Upper lobe of right lung (tissue), 1 donor: ENCODE measurements at places on chromosomes 5 and 9.
A peak's percentile ranks its signal among the peaks of the same experiment; 100 is the strongest.

GRCh38 chr5:140524003-140524402 lies 23.5 kb upstream of the EIF4EBP3 start:
- H3K4me1 ChIP-seq, result no peaks in the 10 kb centered on the region
- H3K27ac ChIP-seq, result no peak overlapping the region
- DNase-seq, result no peak

DNA sequence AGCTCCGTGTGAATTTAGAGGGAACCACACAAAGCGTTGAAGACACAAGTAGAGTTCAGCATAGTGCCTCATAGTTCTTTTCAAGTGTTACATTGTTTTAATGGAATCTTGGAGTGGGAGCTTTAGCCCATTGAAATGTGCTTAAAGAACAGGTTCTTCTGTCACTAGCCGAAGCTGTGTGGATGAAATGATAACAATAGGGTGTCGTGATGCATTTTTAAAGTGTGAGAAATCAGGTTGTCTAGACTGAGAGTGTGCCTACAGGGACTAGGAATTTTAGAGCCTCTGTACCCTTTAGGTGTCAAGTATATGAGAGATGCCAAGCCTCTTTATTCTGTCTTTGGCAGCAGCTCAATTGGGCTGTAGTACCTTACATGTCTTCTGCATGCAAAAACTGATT lies 83.0 kb downstream of the NDUFS4 start:
- H3K27ac ChIP-seq, result no peak overlapping the region
- H3K4me1 ChIP-seq, result peaks cover 9% of the 10 kb centered on the region
- no peaks in the 10 kb centered on the region for H3K27me3 ChIP-seq
- H3K36me3 ChIP-seq, result no peaks in the 10 kb centered on the region
- DNase-seq, result no peak

DNA sequence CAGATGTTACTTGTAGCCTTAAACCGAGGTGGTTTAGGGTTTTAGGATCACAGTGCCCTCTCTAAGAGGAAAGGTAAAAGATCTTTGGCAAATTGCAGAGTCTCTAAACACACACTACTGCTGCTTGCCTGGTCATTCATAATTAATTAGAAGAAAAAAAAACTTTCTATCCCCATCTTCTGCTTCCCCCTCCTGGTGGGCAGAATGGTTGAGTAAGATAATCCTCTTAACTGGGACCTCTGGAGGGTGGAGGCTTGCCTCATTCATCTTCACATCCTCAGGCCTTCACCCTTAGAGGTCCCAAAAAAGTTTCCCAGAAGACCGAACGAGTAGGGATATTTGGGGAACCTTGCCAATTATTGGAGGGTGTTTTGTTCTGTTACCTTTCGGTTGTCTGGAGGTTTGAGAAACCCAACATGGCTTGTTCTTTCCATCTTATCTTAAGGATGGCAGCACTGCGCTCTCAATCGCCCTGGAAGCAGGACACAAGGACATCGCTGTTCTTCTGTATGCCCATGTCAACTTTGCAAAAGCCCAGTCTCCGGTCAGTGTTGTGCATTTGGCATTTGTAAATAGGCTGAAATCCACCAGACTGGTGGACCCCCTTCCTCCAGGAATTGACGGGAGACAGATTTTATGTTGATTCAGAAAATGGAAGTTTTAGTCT lies 97.3 kb upstream of the DMRT1 start:
- peaks cover 54% of the 10 kb centered on the region for H3K36me3 ChIP-seq
- H3K27ac ChIP-seq, result no peak overlapping the region
- H3K27me3 ChIP-seq, result no peaks in the 10 kb centered on the region
- no peak for DNase-seq

GRCh38 chr9:77161966-77162365 lies 15.4 kb upstream of the VPS13A start:
- no peak overlapping the region for H3K4me3 ChIP-seq
- no peaks in the 10 kb centered on the region for H3K36me3 ChIP-seq
- no peaks in the 10 kb centered on the region for H3K4me1 ChIP-seq
- no peak for DNase-seq
- no peaks in the 10 kb centered on the region for H3K27me3 ChIP-seq

- H3K4me3 ChIP-seq, result peak overlapping the region; percentile 58
- peaks cover 29% of the 10 kb centered on the region for H3K4me1 ChIP-seq
- H3K27me3 ChIP-seq, result peaks cover 19% of the 10 kb centered on the region
- no peak overlapping the region for H3K27ac ChIP-seq
These were observed 2.0 kb upstream of the MZB1 start for GRCh38 chr5:139391570-139392323.

DNA sequence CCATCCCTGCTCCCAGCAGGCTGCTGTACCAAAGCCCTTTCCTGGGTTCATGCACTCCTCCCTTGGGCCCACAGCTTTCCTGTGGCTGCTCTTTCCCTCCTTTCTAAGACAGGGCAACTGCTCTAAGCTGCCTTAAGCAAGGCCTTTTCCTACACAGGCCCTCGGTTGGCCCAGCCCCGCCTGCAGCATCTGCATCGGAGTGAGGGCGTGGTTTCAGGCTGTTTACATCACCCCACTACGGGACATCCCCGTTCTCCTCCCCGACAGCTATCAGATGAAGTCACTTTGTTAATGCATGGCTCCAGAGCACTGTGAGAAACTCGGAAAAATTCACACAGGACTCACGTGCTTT lies 3.4 kb downstream of the DPH7 start:
- no peaks in the 10 kb centered on the region for H3K27me3 ChIP-seq
- H3K36me3 ChIP-seq, result peaks cover 48% of the 10 kb centered on the region
- no peak overlapping the region for H3K4me3 ChIP-seq
- no peak for DNase-seq

DNA sequence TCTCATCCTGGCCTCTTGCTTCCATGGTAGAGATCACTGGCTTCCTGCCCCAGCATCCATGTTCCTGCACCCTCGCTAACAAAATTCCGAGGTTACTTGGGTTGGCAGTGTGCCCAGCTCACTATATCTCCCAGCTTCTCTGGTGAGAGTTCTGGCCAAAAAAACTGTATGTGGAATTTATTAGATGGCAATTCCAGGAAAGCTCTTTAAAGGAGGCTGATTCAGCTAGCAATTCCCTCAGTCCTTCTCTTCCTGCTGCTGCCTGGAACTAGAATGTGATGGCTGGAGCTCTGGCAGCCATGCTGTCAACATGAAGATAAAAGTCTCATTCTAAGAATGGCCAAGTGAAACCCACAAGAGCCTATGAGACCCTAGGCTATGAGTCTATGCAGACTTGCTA lies 88.8 kb downstream of the SECISBP2 start:
- no peak overlapping the region for H3K27ac ChIP-seq
- no peak overlapping the region for H3K4me3 ChIP-seq
- H3K27me3 ChIP-seq, result no peaks in the 10 kb centered on the region
- H3K36me3 ChIP-seq, result peaks cover 12% of the 10 kb centered on the region
- no peak for DNase-seq

DNA sequence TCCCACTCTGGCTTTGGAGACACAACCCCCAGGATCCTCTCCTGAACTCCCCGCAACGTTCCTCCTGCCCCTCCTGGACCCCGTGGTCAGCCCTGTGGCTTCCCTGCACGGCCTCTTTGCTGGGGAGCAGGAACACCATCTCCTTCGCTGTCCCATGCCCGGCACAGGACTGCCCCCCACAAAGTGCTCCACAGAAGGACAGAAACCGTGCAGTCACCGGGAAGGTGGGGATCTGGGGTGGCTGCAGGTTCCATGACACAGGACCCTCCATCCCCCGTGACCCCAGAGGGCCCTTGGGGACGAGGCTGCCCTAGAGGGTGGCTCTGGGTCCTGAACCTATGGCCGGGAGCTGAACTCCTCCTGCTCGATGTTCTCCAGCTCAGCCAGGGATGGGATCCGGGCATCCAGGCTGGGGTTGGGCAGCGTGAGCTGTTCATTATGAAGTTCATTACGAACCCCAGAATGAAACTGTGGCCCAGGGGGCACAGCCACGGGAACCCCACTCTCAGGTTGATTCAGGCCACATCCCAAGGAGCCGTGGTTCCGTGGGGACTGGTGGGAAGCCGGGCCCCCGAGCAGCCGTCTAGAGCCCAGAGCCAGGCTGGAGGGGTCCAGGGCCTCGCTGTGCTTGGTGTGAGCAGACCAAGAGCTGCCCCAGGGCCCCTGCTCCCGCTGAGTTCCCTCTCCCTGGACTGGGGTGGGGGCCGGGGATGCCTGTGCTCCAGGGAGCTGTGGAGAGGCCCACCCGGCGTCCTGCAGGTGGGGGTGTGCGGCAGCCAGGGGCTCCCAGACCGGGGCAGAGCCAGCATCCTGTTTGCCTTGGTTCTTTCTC lies 684 bp upstream of the SLC6A19 start:
- no peak overlapping the region for H3K27ac ChIP-seq
- H3K27me3 ChIP-seq, result peaks cover 7% of the 10 kb centered on the region
- DNase-seq, result no peak
- H3K36me3 ChIP-seq, result no peaks in the 10 kb centered on the region
- H3K4me1 ChIP-seq, result no peaks in the 10 kb centered on the region

GRCh38 chr9:116193636-116194035 lies 40.0 kb downstream of the PAPPA start:
- no peak overlapping the region for H3K27ac ChIP-seq
- no peaks in the 10 kb centered on the region for H3K36me3 ChIP-seq
- no peaks in the 10 kb centered on the region for H3K4me1 ChIP-seq
- H3K4me3 ChIP-seq, result no peak overlapping the region
- H3K27me3 ChIP-seq, result no peaks in the 10 kb centered on the region

DNA sequence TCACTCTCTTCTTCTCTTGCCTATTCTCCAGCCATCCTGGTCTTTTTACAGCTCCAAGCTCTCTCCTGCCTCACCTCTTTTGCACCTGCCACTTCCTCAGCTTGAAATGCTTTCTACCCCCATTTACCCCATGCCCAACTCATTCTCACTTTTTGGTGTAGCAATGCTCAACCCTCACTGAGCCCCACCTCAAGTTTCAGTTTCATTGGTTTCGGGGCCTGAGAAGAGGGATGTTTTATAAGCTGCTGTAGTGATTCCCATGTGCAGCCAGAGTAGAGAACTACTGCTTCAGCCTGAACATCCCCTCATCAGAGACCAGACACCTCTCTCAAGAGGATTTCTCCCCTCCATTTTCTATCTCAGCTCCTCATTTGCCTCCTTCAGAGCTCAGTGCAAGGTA lies 45.2 kb upstream of the FYB1 start:
- H3K4me3 ChIP-seq, result no peak overlapping the region
- no peaks in the 10 kb centered on the region for H3K4me1 ChIP-seq
- DNase-seq, result no peak

DNA sequence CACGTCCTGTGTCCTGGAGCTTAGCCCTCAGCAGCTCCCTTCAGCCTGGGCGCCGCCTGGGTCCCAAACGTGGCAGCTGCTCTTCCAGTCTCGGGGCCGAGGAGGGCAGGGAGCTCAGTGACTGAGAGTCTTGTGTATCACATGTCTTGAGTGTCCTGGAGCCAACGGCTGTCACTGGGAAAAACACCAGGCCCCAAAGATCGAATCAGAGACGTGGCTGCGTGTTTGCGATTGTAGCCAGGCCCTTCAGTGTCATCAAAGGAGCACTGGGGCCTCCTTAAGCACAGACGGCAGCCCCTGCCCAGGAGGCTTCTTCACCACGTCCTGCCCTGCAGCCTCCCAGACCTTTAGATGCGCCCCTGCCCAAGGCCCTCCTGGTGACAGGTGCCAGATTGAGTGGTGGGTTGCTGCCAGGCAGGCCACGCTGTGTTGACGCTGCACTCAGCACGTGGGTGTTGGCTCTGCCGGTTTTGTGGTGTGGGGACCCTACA lies 5.7 kb upstream of the EXOC3 start:
- H3K27ac ChIP-seq, result no peak overlapping the region
- H3K27me3 ChIP-seq, result no peaks in the 10 kb centered on the region
- H3K4me1 ChIP-seq, result peaks cover 7% of the 10 kb centered on the region
- H3K4me3 ChIP-seq, result no peak overlapping the region
- H3K36me3 ChIP-seq, result no peaks in the 10 kb centered on the region
- peak; percentile 52 for DNase-seq

GRCh38 chr5:92927291-92927778 lies 653.7 kb downstream of the NR2F1-AS1 start:
- DNase-seq, result no peak
- no peak overlapping the region for H3K27ac ChIP-seq
- no peaks in the 10 kb centered on the region for H3K27me3 ChIP-seq
- H3K4me1 ChIP-seq, result no peaks in the 10 kb centered on the region

DNA sequence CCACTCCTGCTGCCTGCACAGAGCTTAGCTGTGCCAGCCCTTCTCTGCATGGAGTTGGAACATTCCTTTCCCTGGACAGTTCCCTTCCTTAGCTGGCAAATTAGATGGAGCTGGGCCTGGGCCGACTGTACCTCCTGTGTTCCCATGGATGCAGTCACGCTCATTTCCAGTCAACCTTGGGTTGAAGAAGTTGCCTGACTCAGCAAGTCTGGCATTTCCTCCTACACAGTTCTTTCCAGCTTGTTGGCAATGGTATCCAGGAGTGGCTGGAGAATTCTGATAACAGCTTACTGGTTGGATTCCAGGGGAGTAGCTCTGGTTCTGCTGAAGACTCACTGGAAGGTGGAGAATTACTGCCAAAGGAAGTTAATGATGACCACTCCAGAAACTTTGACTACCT lies 9.2 kb upstream of the TAF1L start:
- H3K4me1 ChIP-seq, result no peaks in the 10 kb centered on the region
- no peak overlapping the region for H3K27ac ChIP-seq
- no peaks in the 10 kb centered on the region for H3K27me3 ChIP-seq
- no peak overlapping the region for H3K4me3 ChIP-seq
- H3K36me3 ChIP-seq, result no peaks in the 10 kb centered on the region
- DNase-seq, result no peak

DNA sequence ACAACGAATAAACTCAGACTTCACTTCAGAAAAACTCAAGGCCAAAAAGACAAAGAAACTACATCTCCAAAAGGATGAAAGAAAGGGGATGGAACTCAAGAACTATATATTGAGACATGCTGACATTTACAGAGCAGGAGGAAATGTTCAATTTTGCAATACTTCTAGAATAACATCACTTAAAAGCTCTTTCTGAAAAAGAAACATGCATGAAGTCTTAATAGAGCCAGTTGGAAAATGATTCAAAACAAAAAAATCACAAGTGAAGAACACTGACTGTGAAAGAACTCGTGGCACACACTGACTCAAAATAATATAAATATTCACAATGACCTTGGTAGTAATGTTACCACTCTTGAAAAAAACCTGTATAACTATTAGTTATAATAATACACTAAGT lies 267.8 kb upstream of the NREP start:
- no peak overlapping the region for H3K4me3 ChIP-seq
- no peak for DNase-seq

GRCh38 chr5:94969174-94969573 lies 315.7 kb downstream of the MCTP1 start:
- no peaks in the 10 kb centered on the region for H3K36me3 ChIP-seq
- H3K27ac ChIP-seq, result no peak overlapping the region

GRCh38 chr5:180787711-180788431 lies 14.7 kb downstream of the MGAT1 start:
- H3K4me3 ChIP-seq, result no peak overlapping the region
- H3K27ac ChIP-seq, result no peak overlapping the region
- peaks cover 40% of the 10 kb centered on the region for H3K4me1 ChIP-seq
- DNase-seq, result peak; percentile 61
- H3K27me3 ChIP-seq, result no peaks in the 10 kb centered on the region
- H3K36me3 ChIP-seq, result peaks cover 42% of the 10 kb centered on the region

GRCh38 chr5:56815658-56816545 lies 553 bp downstream of the MAP3K1 start:
- no peaks in the 10 kb centered on the region for H3K36me3 ChIP-seq
- peak overlapping the region; percentile 88 for H3K4me3 ChIP-seq
- H3K27me3 ChIP-seq, result no peaks in the 10 kb centered on the region

GRCh38 chr5:34001241-34001841 lies 6.5 kb downstream of the AMACR start:
- no peak overlapping the region for H3K4me3 ChIP-seq
- H3K27me3 ChIP-seq, result no peaks in the 10 kb centered on the region
- peaks cover 26% of the 10 kb centered on the region for H3K36me3 ChIP-seq
- peak; percentile 66 for DNase-seq
- peak overlapping the region; percentile 60 for H3K27ac ChIP-seq
- H3K4me1 ChIP-seq, result peaks cover 9% of the 10 kb centered on the region
